ENCODE measurements at places on chromosomes 2 and 18.
A peak's percentile ranks its signal among the peaks of the same experiment; 100 is the strongest.

- no peak for DNase-seq
These were observed 250 bp downstream of the DSC1 start for GRCh38 chr18:31162419-31162793.

DNA sequence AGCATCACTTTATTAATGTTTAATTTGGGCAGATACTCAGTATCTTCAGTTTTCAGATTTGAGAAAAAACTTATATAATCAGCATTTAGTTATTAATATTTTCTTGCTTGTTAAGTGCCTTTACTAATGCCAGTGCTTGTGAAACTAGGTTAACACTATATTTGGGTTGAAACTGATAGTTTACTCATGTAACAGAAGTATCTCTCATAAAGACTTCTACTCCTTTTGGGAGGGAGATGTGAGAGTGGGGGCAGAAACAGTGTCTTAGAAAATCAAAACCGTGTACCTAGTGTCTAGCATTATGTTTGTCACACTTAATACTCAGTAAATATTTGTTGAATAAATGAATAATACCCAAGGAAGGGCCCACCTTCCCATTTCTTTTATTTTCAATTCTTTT, 129.5 kb downstream of the MSTN start:
- no peak for DNase-seq

DNA sequence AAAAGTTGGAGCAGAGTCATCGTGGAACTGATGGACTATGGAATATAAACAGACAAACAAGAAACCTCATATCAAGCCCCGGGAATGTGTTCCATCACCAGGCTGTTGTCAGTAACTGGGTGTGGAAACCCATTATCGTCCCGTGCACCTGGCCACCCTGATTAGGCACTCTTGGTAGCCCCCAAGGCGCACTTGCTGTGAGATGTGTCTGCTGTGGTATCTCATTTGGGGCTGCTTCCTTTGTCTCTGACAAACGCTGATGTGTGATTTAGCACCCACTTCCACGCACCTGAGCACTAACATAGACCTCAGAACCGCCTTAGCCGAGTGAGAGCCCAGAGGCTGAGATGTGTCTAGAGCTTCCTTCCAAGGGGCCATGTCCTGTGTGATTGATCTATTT, 96.3 kb downstream of the PRPF40A start:
- DNase-seq = no peak

DNA sequence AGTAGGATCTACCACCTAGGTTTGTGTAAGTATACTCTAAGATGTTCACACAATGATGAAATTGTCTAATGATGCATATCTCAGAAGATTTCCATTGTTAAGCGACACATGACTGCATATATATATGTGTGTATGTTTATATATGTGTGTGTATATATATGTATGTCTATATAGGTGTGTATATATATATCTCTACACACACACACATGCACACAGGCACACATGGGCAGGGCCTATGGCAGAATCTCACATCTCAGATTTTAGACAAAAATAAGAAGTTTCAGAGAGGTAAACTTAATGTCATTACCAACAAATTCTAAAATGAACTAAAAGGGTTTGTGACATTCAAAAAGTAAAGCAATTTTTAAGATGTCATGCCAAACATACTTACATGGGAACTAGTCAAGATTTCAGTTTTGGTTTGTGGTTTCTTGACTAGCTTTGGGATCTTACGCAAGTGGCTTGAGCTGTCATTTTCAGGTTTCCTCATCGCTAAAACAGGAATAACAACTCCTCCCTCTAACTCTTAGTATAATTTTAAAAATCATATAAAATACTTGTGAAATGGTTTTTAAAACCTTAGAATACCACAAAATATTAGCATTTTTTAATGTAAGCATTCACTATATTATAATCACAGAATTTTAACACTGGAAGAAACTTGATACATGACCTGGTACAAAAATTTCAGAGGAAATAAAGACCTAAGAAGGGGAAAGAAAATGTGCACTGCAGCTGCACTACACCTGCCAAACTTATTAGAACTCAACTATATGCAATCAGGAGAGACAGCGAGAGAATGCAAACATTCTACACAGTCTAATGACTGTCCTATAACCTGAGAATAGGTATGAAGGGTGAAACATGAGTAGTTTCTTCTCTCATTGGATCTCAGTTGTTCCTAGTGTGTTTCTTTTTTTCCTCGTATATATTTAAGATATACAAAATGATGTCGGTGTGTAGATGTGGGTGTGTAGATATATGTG, 75.7 kb downstream of the TTC21B start:
- DNase-seq = no peak

GRCh38 chr2:109164739-109165221, 35.8 kb downstream of the SH3RF3 start:
- DNase-seq = no peak

GRCh38 chr2:20592106-20593071, 58.5 kb downstream of the HS1BP3 start:
- no peak for DNase-seq

DNA sequence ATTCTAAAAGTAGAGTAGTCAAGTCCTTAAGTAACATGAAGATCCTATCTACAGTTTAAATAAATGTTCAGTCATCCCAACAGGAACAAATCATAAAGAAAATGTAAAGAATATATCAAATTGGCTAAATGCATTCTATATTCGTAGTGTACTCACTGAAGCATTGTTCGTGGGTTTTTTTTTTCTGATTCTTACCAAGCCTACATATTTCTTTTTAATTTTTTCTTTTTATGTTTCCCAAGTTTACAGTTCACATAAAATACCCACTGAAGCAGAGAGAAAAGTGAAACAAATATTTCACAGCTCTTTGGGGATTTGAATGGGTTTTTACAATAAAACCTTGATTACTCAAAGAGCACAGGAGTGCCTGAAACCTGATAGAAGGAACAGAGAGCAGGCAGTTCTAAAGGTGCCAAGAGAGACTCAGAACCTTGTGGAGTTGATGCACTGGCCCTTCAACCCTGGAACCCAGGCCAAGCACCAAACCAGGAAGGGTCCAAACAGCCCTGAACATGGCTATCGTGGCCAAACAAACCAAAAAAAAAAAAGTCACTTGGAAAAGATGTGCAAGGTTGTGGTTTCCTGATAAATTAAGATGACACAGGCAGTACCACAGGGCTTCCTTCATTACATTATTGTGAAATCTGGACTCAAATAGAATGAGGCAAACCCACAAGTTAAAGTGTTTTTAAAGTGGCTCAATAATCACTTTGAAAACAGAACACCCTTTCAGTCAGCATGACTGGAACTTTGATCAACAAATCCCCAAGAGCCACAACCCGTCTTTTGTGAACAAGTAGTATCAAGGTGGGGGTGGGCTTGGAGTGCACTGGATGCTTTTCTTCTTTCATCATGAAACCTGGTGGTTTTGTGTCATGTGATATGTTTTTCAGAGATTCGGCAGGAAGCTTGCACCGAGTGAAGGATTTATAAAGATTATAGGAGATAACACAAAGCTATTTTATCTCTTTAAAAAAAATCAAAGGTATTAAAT, 245.0 kb upstream of the FN1 start:
- no peak for DNase-seq

- no peak for DNase-seq
These were observed 16.4 kb upstream of the SMAD2 start for GRCh38 chr18:47946889-47947288.

GRCh38 chr18:50424877-50425690, 50.2 kb downstream of the SKA1 start:
- no peak for DNase-seq

GRCh38 chr2:191218292-191218898, 26.8 kb upstream of the MYO1B start:
- peak; percentile 40 for DNase-seq

Data from activated T-cell treated with anti-CD3 and anti-CD28 coated beads for 4 hours (primary cell).